T47D (cell line): ENCODE measurements at places on chromosomes 13 and 19.

DNA sequence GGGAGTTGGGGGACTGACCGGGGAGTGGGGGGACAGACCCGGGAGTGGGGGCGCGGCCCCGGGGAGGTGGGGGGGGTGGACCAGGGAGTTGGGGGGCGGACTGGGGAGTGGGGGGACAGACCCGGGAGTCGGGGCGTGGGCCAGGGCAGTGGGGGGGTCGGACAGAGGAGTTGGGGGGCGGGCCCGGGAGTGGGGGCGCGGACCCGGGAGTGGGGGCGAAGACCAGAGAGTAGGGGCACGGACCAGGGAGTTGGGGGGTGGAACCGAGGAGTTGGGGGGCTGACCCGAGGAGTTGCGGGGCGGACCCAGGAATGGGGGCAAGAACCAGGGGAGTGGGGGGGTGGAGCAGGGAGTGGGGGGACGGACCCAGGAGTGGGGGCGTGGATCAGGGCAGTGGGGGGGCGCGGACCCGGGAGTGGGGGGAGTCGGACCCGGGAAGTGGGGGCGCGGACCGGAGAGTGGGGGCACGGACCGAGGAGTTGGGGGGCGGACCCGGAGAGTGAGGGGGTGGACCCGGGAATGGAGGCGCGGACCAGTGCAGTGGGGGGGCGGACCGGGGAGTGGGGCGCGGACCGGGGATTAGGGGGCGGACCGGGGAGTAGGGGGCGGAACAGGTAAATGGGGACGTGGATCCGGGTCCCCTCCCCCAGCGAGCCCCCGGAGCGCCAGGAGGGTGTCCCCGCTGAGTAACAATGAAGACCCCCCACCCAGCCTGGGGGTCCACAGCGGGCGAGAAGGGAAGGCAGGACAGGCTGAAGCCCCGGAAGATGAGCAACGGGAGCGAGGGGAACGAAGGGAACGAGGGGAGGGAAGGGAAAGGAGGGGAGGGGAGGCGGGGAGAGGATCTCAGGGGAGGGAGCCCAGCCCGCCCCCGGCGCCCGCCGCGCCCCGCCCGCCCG, 589 bp downstream of the R3HDM4 start:
- DNase-seq, result no peak

DNA sequence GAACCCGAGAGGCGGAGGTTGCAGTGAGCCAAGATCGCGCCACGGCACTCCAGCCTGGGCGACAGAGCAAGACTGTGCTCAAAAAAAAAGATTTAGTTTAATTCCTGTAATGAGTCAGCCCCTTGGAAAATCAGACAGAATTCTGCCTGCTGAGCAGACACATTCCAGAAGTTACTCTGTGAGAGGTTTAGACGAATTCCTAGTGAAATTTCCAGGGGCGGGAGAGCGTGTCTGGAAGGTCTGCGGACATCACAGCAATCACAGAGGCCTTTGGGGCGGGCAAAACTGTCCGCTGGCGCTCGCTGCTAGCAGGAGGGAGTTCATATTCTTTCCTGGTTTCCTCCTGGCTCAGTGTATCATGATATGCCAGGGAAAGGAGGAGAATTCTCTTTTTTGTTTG, 17.5 kb downstream of the MISP start:
- DNase-seq, result no peak

DNA sequence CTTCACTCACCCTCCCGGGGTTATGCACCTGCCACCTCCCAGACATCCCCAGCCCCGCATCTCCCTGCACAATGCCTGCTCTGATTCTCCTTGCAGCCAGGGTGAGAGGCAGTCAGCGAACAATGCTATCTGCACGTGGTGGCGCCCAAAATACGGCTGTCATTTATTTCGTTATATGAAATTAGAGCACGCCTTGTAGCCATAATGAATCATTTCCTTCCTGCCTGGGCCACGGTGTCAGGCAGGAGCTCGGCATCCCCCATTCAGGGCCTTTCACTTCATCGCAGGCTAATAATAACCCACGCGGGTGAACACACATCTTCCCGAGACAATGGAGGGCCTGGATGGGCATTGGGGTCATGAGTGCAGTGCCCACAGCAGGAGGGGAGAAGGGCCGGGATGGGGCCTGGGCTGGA, 143.8 kb upstream of the ZNF507 start:
- no peak for DNase-seq

DNA sequence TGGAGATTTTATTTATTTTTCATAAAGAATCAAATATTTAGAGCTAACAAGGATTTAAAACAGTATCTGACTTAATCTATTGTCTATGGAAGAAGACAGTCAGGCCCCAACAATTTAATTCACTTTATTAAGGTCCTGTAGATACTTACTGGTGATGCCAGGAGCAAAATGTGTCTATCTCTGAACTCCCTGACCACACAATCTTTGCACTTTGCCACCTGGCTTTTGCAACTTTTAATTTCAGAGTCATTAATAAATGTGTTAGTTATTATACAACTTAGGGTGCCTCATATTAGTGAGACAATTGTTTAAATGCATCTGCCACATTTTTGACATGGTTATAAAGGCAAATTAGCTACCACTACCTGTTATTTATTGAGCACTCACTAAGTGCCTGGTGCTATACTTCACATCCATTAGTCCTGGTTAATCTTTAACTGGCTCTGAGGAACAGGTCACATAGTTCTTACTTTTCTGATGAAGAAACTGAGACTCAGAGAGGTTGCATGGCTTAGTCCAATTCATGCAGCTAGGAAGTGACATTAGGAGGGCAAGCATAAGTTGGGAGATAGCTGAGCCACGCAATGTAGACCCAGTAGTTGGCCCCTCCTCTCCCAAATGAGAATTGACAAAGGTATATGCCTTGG, 297.9 kb downstream of the DCT start:
- no peak for DNase-seq

DNA sequence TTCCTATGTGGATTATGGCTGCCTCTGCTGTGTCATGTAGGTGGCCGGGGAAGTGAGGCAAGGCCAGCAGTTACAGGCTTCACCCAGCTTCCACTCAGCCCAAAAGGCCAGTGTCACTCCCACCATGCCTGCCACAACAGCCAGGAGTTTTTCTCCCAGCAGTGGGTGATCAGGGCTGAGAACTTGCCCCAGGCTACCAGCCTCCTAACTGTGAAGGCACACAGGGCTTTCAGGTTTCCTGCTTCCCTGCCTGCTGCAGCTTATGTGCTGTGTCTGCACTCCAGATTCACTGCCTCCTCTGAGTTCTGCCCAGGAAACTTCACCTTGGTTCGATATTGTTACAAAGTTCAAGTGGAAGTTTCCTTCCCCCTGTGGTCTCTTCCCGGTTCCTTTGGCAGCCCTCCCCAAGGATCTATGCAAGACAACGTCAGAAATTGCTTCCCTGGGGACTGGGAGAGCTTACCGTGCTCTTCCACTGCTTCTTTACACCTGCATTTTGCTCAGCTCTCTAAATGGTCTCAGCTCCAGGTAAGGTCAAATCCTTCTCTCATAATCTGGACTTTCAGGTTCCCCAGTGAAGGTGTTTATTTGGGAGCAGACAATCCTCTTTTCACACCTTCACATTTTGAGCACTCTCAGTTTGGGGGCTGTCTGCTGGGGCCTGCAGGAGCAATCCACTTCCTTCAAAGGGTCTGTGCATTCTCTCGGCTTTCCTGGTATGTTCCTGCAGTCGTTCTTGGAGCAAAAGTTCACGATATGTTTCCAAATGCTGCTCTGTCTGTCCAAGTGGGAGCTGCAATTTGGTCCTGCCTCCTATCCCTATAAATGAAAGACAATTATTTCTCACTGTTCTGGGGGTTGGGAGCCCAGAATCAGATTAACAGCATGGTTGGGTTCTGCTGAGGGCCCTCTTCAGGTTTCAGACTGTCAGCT, 1730.1 kb upstream of the PRR20A start:
- DNase-seq, result no peak
